ENCODE measurements at places on chromosomes 16 and 17.

DNA sequence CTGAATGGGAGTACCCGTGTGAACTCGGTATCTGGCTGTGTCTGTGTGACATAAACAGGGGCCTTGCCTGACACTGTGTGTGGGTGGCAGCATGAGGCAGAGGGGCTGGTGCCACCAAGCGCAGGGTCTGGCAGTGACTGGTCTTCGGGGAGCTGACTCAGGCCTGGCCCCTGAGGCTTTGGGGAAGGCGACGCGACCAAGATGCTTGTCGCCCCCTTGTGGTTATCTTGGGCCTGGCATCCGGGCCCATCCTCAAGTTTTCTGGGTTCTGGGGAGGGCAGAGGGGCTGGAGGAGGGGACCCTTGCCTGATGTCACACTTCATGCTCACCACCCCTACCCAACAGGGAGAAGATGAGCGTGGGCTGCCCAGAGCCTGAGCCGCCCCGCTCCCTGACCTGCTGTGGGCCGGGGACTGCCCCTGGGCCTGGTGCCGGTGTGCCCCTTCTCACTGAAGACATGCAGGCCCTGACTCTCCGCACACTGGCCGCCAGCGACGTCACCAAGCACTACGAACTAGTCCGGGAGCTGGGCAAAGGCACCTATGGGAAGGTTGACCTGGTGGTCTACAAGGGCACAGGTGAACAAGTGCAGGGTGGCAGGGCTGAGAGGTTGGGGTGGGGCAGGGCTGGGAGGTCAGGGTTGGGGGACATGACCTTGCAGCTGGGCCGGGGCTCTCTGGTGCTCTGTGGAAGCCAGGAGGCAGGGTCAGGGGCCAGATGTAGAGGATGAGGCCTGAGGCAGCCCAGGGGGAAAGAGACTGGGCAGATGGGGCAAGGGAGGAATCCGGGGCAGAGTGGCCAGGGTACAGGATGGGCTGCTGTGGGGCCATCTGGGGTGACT is 24.9 kb downstream of the SBK1 start:
- DNase-seq: peak; percentile 12

- DNase-seq: no peak
Observed at GRCh38 chr16:23523321-23523720, 13.0 kb upstream of the GGA2 start.

GRCh38 chr16:55687802-55688201 is 32.0 kb downstream of the SLC6A2 start:
- DNase-seq: no peak

DNA sequence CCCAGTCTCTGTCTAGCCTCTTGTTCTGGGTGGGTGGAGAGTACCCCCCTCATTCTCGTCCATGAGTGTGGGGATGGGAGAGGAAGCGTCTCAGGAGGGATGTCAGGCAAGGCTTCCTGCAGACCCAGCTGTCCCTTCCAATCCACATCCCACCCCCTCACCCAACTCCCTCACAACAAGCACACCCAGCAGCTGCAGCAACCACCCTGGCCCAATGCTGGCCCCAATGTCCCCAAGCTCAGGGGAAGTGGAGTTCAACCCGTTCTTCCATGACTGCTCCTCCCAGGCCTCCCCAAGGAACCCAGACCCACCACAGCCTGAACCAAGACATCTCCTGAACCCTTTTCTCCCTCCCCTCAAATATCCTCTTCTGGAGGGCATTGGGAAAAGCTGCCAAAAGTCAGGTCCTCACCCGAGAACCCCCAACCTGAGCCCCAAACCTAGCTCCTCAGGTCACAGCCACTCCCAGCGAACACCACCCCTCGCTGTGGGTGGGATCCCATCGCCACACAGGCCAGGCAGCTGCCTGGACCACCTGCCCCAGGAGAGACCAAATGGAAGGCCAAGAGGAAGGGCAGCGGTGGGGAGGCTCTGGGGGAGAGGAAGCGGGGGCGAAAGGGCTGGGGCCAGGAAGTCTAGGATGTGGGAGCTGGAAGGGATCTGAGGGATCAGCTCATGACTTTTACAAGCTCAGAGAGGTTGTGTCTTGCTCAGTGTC is 47.6 kb downstream of the FZD2 start:
- no peak for DNase-seq
